ENCODE measurements at places on chromosomes 4 and X.

DNA sequence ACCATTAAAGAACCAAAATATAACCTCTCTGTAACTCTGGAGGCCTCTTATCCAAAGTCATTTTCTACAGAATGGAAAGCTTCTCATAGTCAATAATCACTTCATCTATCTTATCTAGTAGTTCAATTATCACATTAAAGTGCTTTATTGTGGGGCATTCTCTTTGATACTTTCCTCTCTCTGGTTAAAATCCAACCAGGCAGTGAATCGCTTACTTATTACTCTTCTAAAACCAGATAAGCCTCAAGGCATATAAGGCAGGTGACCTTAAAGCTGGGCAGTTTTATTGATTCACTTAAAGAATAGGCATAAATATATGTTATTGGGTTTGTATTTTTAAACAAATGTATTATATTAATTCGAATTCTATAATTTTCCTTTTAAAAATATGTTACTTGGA lies 2162.1 kb upstream of the TENM3 start:
- DNase-seq = no peak

GRCh38 chr4:187972135-187972534 lies 23.4 kb upstream of the ZFP42 start:
- no peak for DNase-seq

DNA sequence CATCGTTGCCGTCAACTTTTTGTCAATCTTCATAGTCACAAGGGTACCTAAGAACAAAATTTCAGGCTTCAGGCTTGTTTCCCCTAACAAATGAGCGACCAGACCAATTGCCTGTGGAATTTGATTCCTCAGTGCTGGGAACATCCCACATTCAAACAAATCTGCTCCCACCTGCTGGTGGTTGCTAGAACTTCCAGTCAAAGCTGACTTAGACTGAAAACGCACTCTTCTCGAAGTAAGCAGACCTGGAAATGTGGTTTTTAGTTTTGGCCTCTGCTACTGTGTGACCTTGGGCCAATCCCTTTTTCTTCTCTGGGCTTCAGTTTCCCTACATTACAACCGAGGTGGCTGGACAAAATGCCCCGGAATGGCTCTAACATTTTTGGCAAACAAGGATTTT lies 1.8 kb upstream of the GABRQ start:
- no peak for DNase-seq

- no peak for DNase-seq
Observed at GRCh38 chr4:130359542-130359941, 1263.6 kb downstream of the C4orf33 start.

DNA sequence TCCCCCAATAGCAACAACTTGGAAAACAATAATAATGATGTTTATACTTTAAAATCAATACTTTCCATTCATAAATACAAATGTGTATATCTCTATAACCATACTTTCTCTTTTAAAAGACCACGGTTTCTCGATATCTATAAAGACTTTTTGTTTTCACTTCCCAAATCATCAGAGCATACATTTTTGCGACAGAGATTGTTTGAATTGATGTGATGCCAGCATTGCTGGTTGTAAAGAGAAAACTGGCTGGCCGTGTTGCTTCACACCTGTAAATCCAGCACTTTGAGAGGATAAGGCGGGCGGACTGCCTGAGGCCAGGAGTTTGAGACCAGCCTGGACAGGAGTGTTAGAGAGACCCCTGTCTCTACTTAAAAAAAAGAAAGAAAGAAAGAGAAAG lies 77.6 kb upstream of the ZNF518B start:
- no peak for DNase-seq

- no peak for DNase-seq
Observed at GRCh38 chr4:2318476-2318875, 56.6 kb upstream of the MXD4 start.

DNA sequence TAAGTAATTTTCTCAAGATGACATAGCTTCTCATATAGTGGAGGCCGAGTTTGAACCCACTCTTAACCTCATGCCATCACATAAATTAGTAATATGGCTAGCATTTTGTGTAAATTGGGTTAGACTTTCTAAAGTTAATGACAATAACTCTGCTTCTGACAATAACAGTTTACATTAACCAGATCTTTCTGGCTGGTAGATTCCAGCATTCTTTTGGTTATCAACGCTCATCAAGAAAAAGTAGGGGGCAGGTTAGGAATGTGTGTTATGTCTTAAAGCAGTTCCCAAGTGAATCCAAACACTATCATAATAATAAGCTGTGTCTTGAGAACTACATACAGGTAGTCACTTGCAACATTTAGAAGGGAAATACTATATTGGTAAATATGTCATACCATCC lies 162.5 kb downstream of the PRDM5 start:
- DNase-seq = no peak

DNA sequence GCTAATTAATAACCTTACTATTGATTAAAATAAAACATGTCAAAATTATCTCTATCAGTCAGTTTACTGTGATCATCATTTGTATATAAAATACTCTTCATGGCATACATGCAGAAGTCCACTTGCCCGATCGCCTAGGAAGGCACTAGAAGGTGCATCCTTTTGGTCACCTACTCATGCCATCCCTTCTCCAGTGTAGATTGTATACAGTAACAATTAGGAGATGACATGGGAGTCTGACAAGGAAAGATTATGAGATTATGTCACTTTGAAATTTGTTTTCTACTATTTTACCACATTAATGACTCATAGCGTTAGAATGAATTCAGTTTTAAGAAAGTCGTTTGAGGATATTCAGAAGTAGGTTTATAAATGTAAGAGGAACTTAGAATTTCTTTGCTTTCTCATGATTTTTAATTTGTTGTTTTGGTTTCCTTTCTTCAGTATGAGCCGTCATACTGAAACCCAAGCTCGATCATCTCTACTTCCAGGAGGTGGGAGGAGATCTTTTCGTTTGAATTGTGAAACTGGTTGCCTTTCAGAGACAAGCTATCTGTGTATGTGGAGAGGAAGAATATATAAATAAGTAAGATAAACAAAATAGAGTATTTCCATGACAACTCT lies 51.1 kb upstream of the UNC5C start:
- DNase-seq = no peak

GRCh38 chr4:138389976-138390685 lies 148.0 kb upstream of the SLC7A11 start:
- DNase-seq = no peak

GRCh38 chr4:124954046-124954445 lies 241.5 kb upstream of the ANKRD50 start:
- no peak for DNase-seq

DNA sequence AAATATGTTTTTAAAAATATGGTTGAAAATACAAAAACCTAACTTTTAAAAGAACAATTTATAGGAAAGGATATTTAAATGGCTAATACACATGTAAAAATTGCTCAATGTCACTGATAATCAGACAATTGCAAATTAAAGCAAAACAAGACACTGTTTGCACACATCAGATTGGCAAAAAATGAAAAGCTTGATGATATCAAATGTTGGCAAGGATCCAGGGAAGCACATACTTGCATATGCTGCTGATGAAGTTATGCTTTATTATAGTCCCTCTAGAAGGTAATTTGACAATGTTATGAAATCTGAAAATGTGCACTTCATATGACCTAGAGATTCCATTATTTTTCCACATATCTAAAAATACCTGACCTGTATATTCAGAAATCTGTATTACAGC lies 45.7 kb upstream of the EPGN start:
- DNase-seq = no peak

GRCh38 chr4:140448830-140449229 lies 21.4 kb upstream of the CLGN start:
- DNase-seq = no peak
